Epithelial cell of prostate (primary cell): ENCODE measurements at places on chromosomes 6 and 20.

DNA sequence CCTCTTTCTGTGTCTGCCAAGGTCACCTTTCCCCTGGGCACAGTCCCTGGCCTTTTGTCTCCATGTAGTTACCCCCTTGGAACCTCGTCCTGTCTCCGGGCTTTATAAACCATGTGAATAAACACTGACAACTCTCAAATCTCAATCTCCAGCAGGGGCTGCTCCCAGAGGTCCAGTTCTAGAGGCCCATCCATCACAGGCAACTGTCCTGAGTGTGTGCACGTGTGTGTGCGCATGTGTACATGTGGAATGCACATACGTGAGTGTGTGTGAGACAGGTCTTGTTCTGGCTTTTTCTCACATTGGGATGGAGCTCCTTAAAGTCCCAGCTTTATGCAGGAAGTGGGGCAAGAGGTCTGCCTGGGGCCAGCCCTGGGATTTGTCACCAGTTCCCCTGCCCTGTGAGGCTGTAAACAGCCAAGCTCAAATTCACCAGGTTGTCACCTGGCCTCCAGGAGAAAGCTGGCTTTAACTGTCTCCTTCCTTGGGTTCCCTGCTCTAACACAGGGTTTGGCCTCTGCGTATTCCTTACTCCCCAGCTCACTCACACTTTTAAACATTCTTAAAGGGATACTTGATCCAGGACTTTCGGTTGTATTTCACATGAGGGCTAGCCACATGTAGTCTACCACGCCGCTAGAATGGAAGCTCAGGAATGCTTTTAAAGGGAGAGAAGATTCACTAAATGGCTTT lies 42.7 kb downstream of the RAMACL start:
- DNase-seq, result no peak

DNA sequence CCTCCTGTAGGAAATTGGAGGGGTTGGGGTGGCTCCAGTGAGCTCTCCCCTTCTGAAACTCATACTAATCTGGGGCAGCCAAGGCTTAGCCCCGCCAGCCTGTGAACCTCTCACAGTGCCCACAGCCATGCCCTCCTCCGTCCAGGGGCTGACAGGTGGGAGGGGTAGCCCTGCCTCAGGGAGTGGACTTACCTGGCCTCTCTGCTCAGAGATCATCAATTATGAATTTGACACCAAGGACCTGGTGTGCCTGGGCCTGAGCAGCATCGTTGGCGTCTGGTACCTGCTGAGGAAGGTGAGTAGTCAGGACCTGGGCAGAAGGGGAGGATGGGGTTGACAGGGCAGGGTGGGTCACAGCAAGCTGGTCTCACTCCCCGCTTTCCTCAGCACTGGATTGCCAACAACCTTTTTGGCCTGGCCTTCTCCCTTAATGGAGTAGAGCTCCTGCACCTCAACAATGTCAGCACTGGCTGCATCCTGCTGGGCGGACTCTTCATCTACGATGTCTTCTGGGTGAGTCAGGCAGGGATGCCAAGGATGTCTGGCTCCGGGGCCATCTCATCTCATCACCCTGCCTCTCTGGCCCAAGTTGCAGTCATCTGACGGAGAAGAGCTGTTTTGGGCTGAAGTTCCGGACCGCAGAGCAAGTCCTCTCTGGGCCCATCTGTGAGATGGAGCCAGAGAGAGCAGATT lies 34.7 kb downstream of the HM13 start:
- DNase-seq, result no peak

GRCh38 chr6:90604546-90604945 lies 17.7 kb upstream of the MAP3K7 start:
- no peak for DNase-seq

- no peak for DNase-seq
Observed at GRCh38 chr20:40741507-40742106, 52.6 kb upstream of the MAFB start.

DNA sequence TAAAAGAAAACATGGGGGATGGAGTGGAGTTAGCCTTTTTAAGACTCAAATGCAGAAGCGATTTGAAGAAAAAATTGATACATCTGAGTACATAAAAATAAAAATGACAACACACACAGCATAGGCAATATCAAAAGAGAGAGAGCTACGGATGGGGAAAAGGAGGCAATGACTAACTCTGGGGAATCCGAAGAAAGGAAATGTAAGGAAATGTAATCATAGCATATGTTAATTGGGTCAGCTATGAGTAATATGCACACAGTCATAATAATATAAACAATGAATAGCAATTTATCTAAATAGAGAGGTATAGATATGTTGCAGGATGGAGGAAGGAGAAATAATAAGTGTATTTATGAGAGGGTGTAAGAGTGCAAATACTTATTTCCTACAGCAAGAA lies 83.4 kb downstream of the NOL4L start:
- no peak for DNase-seq

- no peak for DNase-seq
Observed at GRCh38 chr20:25353353-25353746, 37.3 kb downstream of the ABHD12 start.
